ENCODE measurements at places on chromosomes 12 and 14.
A peak's percentile ranks its signal among the peaks of the same experiment; 100 is the strongest.

GRCh38 chr12:124385219-124385969, 90.5 kb downstream of the RFLNA start:
- DNase-seq, result peak; percentile 86

GRCh38 chr12:46460682-46461210, 88.2 kb upstream of the SLC38A2 start:
- no peak for DNase-seq

- no peak for DNase-seq
Observed at GRCh38 chr12:64998371-64999147, 122.5 kb downstream of the WIF1 start.

- DNase-seq, result no peak
Observed at GRCh38 chr12:21773806-21774205, 700 bp downstream of the KCNJ8 start.

DNA sequence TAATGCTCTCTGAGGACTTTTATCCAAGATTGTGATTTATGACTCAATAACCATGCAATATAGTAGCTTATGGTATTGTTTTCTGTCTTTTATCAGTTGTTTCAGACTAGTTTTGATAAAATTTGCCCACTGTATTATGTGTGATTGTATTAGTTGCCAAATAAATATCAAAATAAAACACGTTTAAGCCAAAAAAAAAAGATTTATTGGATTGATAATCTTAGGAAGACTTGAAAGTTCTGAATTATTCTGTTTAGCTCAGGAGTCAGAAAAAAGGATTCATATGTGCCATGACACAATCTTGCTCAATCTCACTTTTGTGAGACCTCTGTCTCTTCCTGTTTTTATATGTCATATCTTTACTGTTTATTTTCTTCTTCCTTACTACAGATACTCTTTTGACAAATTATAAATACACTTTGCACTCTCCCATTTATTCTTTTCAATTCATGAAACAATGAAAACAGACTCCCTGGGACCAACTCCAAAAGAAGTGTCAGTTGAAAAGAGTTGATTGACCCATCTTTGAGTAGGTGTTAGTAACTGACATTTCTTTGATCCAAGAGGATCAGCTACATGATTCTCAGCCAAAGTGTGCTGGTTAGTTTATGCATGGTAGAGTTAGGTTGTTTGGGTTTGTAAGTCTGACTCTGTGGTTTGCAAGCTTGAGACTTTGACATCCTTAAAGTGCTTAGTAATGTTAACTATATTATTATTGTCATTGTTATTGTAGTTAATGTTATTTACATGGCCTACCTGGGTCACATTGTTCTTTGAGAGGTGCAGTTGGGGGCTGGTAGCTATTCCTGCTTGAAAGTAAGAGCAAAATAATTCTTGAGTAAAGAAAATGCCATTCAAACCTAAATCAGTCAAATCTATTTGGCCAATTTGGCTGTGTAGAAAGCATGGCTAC, 2.5 kb downstream of the OR6C76 start:
- DNase-seq, result no peak

DNA sequence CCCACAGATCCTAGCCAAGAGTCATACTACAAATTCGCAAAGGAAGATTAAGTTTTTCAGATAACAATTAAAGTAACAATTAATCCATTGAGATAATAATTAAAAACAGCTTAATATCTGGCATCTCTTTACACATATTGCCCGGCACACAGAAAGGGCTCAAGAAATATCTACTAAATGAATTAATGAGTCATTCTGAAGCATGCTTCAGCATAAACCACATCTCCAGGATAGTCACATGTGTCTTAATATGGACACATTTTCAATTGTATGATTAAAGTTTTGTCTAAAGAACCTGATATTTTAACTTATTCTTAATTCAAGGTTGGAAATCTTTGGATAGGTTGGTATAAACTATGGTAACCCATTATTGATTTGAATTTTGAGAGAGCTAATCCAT, 9.6 kb downstream of the ITPR2 start:
- DNase-seq, result peak; percentile 20

DNA sequence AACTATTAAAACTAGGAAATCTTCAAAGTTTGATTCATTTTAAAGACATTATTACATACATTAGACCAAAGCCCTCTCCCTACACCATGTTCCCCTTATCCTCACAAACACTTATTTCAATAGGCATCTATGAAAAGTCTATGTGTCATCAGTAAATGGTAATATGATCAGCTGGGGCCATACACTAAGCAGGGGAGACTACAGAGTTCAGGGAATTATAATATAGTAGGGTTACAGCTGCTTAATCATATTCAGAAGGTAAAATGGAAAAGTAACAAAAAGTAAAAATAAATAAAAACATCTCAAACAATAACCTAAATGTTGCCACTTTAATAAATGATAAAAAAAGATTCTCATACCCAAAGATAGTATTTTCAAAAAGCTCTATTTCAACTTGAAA, 29.1 kb downstream of the PAWR start:
- DNase-seq, result no peak

GRCh38 chr12:88944397-88944796, 364.1 kb upstream of the KITLG start:
- peak; percentile 37 for DNase-seq

GRCh38 chr12:54977857-54978256, 6.7 kb downstream of the TESPA1 start:
- DNase-seq, result no peak

GRCh38 chr12:131895640-131896079, 1.2 kb downstream of the ULK1 start:
- DNase-seq, result no peak

DNA sequence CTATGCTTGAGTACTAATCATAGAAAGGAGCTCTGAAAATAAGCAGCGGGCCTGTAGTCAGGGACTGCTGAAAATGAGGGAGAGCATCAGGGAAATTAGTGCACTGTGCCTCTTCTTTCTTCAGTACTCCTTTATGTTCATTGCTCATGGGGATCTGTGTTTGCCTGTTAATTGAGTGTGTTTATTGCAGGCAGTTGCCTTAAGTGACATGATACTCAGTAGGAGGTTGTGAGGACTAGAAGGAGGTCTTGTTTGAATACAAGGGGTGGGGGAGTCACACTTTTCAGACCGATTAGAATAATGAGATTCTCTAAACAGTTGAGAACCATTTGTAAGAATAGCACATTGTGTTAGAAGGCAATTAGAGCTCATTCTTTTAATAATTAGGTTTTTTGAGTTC, 102.6 kb upstream of the SLCO1C1 start:
- DNase-seq, result no peak

- DNase-seq, result peak; percentile 95
Observed at GRCh38 chr14:50520947-50521815, 11.2 kb downstream of the MAP4K5 start.

GRCh38 chr12:117377758-117378157, 16.3 kb upstream of the NOS1 start:
- no peak for DNase-seq

GRCh38 chr12:112349431-112349830, 32.8 kb downstream of the HECTD4 start:
- DNase-seq, result no peak

DNA sequence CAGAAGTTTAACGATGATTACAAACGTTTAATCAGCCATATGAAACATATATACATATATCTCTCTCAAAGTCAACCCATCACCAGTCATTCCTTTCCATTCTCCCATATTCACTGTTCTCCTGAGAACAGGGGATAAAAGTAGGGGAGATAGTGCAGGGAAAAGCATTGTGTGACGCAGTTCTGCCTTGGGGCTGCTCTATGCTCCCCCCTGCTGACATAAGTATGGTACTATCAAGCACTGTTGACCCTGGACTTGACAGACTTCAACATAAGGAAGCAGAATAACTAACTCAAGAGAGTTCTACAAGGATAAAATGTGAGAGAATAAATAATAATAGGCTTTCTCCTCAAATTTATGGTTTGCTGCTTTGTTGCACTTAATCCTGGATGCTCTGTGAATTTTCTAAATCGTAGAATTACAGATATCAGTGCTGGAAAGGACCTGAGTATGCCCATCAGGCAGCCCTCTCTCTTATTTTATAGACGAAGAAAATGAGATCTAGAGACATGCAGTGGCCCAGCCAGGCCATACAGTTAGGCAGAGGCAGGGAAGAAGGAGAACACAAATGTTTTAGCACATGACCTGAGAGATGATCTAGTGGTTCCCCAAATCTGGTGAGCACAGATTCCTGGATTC, 87.2 kb downstream of the SCN8A start:
- peak; percentile 44 for DNase-seq

DNA sequence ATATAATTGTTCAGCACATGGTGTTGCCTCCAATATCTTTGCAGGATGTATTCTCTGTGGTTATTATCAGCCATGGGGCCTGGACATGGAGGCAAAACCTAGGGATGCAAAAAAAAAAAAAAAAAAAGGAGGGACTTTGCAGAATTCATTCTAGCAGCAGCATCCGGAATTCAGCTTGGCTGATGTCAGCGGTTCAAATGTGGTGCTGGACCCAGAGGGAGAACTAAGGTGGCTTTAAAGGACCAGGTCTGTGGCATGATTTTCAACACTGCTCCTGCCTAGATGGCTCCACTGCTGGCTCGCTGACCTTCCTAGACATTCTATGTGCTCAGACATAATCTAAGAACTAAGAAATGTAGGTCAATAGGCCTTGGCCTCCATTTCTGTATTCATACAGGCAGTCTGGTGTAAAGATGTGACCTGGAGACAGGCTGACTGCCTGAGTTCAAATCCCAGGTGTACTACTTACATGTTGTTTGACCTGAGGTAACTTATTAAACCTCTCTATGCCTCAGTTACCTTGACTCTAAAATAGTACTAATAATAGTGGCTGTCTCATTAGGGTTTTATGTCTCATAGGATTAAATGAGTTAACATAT, 108.6 kb downstream of the PPM1A start:
- no peak for DNase-seq

GRCh38 chr12:111193977-111194702, 174.8 kb downstream of the PHETA1 start:
- DNase-seq, result no peak

GRCh38 chr14:75946785-75947184, 35.0 kb downstream of the TGFB3 start:
- no peak for DNase-seq
